Central memory CD8-positive, alpha-beta T cell (primary cell): ENCODE measurements at places on chromosomes 2 and 18.

- no peak for DNase-seq
These were observed 93.7 kb upstream of the RBBP8 start for GRCh38 chr18:22839340-22839821.

GRCh38 chr2:56121995-56122394 is 61.8 kb upstream of the CCDC85A start:
- DNase-seq = no peak

DNA sequence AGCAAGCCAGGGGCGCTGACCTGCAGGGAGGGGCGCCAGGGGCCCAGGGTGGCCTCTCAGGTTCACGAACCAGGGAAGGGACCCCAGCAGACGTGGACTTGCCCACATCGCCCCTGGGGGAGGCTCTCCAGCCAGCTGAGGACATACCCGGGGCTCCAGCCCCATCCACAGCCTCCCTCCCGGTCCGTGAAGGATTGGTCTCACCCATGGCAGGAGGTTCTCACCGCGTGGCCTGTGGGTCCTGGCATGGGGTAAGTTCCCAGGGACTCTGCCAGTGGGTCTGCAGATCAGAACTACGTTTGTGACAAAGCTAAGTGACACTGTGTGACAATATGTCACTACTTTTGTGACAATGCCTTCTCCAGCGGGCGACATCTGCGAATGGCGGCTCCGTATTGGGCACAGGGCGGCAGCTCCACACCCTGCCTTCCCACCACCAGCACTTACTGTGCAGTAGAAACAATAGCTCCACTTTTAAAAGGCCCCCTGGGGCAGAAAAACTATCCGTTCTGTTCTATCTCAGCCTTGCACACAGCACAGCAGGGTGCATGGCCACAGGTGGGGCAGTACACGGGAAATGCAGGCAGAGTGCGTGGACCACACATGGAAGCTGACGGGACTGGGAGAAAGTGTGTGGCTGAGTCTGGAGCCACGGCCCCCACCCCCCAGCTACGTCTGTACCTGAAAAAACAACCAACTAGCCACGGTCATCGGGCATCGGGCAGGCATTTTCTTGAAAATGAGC is 65.2 kb upstream of the CTDP1 start:
- no peak for DNase-seq

- no peak for DNase-seq
These were observed 85.1 kb downstream of the GREB1L start for GRCh38 chr18:21327101-21327500.

DNA sequence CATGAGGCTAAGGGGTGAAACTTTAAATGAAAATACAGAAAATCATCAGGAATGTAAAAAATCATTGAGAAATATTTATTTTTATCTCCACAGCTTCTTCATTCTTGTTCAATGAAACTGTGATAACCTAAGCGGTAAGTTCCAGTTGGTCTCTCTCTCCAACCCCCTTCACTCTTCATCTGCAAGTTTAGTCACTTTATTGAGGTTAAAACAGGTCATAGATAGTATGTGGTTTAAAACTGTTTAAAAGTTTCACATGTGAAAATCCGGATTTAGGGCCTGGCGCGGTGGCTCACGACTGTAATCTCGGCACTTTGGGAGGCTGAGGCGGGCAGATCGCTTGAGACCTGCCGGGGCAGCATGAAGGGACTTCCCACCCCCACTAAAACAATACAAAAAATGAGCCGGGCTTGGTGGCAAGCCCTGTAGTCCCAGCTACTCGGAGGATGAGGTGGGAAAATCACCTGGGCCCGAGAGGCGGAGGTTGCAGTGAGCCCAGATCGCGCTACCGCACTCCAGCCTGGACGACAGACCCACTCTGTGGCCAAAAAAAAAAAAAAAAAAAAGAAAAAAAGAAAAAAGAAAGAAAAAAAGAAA is 1.6 kb upstream of the PHLPP1 start:
- no peak for DNase-seq

DNA sequence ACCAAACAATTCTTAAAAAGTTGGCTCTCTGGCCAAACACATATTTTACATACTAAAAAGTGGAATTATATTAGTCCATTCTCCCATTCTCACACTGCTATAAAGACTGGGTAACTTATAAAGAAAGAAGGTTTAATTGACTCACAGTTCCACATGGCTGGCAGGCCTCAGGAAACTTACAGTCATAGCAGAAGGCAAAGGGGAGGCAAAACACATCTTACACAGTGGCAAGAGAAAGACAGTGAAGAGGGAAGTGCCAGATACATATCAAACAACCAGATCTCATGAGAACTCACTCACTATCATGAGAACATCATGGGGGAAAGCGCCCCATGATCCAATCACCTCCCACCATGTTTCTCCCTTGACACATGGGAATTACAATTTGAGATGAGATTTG is 42.6 kb downstream of the EDAR start:
- DNase-seq = no peak

DNA sequence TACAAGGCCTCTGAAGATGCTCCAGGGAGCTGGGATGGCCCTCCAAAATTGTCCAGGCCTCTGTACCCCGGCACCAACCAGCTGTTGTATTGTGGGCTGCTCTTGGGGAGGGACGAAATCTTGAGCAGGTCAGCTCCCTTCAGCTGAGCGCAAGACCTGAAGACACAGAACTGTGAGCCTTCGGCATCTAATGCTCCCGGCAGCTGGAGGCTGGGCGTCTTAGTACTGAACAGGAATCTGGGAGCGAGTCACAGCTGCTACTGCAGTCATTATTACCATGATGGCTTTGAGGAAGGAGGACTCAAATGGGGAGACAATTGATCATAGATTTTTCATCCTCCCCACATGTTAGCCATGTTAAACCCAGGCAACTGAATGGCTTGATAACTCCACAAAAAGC is 83.0 kb upstream of the LTBP1 start:
- DNase-seq = no peak

DNA sequence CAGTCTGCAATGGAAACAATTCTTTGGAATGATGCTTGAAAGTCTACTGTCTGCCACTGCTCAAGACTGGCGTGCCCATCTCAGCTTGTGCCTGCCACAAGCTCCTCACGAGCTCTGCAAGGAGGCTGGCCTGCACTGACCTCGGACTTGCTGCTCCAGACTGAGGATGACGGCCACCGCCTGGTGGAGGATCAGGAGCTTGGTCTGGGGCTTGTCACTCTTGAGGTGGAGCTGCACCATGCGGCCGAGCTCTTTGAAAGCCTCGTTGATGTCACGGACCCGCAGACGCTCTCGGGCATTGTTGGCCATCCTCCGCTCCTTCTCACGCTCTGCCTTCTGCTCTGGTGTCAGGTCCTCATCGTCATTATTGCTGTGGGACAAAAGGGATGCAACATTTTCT is 269.4 kb upstream of the CCDC68 start:
- DNase-seq = no peak

DNA sequence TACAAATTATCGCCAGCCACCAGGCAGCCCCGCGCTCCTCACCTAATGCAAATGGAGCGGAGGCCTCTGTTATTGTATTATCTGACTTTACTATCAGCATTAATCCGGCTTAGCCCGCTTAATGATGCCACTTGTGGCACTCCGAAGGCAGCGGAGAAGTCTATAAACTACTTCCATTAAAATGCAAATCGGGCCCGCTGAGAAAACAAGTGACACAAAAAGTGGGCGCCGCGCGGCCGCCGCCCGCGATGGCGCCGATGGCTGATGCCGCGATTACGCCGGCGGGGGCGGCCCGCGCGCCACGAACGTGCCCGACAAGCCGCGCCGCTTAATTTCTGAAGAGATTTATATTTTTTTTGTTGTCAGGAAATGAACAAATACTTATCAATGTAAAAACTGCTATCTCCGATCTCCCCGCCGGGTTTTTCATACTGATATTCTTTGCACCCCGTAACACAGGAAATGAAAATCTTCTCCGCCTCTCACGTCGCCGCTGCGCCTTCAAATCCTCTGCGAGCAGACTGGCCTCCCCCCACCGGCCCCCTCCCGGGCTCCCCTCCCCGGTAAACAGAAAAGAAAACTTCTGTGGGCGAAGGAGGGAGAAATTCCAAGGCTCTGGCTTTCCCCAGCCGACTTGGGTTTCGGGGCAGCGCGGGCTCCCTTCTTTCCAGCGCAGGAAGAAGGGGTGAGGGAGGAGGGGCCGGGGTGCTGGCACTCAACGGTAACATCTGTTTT is 221.8 kb downstream of the INSIG2 start:
- DNase-seq = peak; percentile 32

GRCh38 chr2:239664216-239664810 is 263.5 kb upstream of the HDAC4 start:
- no peak for DNase-seq

GRCh38 chr18:62978251-62979049 is 263.1 kb downstream of the PHLPP1 start:
- DNase-seq = no peak

- DNase-seq = no peak
These were observed 339.4 kb downstream of the PLCL1 start for GRCh38 chr2:198143793-198144192.
